SW 1271 (cell line): ENCODE measurements at places on chromosomes 2 and 18.
A peak's percentile ranks its signal among the peaks of the same experiment; 100 is the strongest.

- DNase-seq: no peak
Measured at GRCh38 chr2:138716183-138716582, 64.0 kb downstream of the NXPH2 start.

GRCh38 chr2:201906777-201907562 is 100.6 kb downstream of the CDK15 start:
- no peak for DNase-seq

- DNase-seq: no peak
Measured at GRCh38 chr2:45583977-45584376, 27.1 kb downstream of the SRBD1 start.

- no peak for DNase-seq
Measured at GRCh38 chr2:12796657-12797056, 79.9 kb downstream of the TRIB2 start.

GRCh38 chr2:241126771-241127202 is 22.5 kb downstream of the PASK start:
- no peak for DNase-seq

- DNase-seq: no peak
Measured at GRCh38 chr2:71531522-71532047, 78.2 kb downstream of the DYSF start.

GRCh38 chr2:230774348-230774951 is 61.8 kb downstream of the CAB39 start:
- DNase-seq: peak; percentile 90

- DNase-seq: no peak
Measured at GRCh38 chr2:26292646-26293045, 47.9 kb downstream of the HADHB start.

DNA sequence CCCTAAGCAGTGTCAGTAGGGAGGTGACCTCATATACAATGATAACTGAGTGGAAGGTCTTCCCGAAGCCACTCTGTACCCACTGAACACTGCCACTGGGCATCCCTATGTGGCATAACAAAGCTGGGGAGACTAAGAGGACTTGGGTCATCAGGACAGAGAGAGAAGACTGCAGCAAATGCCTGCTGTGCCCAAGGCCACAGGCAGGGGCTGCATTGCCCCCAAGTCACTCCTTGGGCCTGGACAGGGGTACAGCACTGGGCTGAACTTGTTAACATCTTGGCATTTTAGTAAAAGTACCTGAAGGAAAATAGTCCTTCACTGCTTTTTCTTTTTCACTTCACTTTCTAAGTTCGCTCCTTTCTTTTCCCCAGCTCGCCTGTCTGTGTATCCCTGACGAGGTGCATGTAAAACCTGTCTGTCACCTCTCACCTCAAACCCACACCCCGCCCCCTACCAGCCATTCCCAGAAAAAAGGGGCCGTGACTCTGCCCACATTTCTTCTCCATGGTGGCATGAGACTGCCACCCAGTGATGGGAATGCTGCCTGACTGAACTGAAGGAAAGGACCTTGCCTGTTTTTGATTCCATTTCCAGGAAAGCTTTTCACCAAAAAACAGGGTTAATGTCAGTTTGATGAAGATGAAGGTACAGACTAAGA is 62.9 kb downstream of the MTHFD2 start:
- peak; percentile 43 for DNase-seq

DNA sequence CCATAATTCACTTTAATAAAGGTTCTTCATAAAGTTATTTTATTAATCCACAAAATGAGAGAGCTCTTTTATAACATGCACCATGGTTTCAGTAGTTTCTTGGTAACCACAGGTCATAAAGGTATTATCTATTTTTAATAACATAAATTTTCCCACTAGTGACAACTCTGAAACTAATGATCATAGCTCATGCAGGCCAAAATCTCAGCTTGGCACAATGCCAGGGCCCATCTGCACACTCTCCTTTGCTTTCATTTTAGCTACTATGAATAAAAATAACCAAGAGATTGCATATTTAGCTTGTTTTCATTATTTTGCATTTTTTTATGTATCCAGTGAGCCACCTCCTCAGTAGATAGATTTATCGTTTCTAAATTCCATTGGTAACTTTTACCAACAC is 691.8 kb upstream of the CHAC2 start:
- DNase-seq: no peak

- DNase-seq: no peak
Measured at GRCh38 chr2:238239543-238239862, 335 bp downstream of the HES6 start.

- DNase-seq: no peak
Measured at GRCh38 chr18:80194874-80195570, 52.3 kb downstream of the PARD6G start.

DNA sequence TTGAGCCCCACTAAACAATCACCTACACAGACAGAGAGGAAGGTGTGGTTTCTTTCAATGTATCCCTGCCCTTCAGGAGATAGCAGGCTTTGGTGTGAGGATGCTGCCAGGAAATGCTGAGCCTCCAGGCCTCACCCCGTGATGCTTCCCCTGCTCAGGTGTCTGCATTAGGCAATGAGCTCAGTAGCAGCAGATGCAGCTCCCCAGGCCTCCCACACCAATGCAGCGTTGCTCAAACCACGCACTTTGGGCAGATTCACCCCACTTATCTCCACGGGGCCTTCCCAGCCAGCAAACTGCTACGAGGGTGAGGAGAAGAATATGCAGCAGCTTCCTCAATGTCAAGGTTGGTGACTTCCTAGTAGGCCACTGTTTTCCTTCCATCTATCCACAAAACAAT is 229.3 kb upstream of the PXDN start:
- DNase-seq: no peak

- DNase-seq: no peak
Measured at GRCh38 chr2:23269747-23270146, 115.2 kb upstream of the KLHL29 start.

- DNase-seq: no peak
Measured at GRCh38 chr2:4762951-4763376, 929.2 kb upstream of the SOX11 start.

GRCh38 chr2:177037569-177037968 is 175.0 kb upstream of the HNRNPA3 start:
- no peak for DNase-seq

DNA sequence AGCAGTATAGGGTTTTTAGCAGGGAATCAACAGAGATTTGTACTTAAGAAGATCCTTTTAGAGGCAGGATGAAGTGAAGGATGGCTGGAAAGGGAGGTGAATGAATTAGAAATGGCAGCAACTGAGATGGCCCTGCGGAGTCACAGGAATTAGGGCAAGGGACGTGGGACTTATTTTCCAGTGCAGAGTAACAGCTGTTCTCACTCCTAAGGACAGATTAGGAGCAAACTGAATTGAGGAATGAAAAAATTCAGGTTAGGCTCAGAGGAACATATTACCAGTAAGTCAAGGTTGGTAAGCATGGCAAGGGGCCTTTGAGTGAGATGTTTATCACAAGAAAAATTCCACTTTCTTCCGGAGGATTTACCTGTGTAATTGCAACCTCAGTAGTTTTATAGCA is 34.4 kb downstream of the COL4A3 start:
- no peak for DNase-seq

GRCh38 chr2:97967216-97967592 is 28.5 kb downstream of the TMEM131 start:
- no peak for DNase-seq

DNA sequence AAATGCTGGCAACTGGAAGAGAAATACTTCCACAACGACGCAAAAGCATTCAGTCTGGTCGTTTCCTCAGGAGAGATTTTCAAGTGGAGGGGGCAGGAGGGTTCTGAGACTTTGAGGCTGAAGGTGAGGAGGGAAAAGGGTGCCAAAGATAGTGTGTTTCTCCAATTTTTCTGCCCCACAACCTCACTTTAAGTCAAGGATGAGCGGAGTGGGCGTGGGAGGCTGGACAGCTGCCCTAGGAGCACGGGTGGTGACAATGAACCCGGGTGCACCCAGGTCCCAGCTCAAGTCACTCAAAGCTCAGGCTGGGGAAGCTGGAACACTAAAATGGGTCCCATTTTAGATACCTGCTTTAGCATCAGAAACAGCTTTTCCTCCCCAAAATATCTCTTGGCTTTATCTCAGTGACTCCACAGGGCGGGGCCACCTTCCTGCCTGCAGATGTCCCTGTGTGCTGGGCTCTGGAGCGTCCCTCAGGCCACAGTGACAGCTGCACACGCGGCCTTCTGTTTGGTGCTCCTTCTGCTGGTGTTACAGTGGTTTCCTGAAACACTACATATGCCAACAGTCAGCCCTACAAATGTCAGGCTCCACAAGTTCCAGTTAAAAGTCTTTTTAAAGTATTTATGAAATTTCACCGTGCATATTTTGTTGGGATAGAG is 1.4 kb upstream of the MBP start:
- peak; percentile 19 for DNase-seq

DNA sequence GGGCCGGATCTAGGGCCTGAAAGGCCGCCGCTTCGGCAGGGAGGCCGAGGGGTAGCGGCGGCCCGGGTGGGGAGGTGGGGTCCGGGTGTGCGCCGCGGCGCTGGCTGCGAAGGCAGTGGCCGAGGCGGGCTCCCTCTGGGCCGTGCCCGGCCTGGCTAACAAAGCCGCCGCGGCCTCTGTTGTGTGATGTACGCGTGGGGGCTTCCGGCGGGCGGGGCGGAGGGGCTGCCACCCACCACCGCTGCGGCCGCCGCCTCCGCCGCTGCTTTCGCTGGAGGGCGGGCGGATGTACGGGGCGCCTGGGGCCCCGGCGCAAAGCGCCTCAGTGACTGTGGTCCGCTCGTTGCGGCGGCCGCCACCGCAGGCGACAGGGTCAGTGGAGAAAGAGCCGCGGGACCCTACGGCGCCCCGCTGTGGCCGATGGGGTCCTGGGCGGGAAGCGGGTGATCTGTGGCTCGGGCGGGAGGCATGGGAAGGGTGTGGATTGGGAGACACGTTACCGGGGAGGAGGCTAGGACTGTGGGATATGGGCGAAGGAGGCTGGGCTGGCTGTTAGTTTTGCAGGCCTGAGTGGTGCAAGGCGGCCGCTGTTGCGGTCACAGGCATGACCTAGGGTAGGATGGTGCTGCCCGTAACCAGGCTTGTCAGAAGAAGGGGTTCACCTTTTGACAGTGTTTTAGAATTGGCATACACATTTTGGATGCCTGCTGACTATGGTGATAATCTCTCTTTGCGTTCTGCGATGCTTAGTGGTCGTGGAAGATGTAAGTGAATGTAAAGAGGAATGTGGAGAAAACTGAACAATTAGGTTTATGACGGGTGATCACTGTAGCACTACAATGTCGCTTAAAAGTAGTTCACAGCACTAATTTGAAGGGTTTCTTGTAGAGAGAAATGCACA is 662 bp downstream of the BZW1 start:
- DNase-seq: peak; percentile 11

DNA sequence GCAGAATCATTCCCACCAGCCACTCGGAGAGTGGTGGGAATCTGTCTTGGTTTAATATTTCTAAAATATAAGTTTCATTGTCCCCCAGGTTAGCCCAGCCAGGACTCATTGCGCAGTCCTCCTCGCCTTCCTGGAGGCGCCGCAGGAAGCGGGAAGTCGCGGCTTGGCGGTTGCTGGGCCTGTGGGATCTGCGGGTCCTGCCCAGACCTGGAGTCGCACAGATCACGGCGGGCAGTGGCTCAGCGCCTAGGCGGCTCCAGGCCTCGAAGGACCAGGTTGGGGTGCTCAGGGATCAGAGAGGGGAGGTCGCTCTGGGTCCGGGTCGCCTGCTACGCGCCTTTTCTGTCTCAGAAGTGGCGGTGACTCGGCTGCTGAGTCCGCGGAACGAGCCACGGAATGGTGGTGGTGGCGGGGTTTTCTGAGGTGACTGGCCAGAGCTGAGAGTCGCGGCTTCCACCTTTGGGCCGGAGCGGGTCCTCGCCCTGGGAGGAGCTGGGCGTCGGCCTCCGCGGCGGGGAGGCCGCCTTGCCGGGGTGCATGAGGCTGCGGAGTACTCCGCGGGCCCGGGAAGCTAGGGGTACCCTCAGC is 2.6 kb downstream of the HOXD3 start:
- DNase-seq: no peak

GRCh38 chr2:154400563-154401290 is 297.8 kb upstream of the KCNJ3 start:
- DNase-seq: no peak

- no peak for DNase-seq
Measured at GRCh38 chr2:24040511-24040910, 6.7 kb downstream of the WDCP start.

DNA sequence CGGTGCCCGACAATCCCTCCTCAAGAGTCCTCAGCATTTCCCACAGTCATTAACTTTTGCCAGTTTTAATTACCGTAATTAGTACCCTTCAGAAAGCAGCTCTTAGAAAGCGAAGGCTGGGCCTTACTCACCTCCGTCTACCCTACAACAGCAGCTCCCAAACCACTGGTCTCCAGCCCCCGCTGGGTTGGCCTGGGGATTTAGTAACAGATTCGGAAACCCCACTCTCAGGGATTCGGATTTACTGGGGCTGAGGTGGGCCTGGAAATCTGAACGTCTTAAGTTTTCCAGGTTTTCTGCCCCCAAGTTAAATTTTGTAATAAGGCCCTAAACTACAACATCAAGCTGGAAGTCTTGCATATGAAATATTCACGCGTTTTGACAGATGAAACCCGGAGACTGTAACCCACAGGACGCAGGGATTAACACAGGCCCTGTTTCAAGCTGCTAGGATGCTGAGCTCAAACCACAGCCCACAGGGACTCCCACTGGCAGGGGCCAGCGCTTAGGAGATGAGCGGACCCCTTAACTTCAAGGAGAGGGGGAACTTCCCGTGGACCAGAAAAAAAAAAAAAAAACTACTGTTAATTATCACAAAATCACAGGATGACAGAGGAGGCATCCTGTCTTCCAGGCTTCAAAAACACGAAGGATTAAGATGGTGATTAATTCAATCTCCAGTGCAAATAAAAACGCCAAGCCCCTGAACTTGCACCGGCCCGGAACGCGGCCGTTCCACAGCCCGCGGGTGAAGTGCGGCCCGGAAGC is 985 bp downstream of the ILKAP start:
- no peak for DNase-seq

DNA sequence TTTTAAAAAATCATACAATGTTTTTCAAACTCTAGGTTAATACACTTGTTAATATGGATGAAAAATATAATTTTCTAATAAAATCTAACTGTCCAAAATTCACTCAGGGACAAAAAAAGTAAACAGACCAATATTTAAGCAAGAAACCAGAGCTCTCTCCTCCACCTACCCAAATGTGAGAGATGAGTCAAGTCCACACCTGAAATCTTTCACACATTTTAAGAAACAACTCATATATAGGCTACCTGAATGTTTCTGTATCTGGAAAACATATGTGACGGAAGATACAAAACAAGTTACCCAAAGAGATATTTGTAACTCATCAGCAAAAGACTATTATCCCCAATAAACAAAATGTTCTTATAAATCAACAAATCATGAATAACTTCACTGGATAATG is 20.2 kb downstream of the ZNF516 start:
- no peak for DNase-seq

GRCh38 chr2:12424809-12425208 is 291.9 kb upstream of the TRIB2 start:
- no peak for DNase-seq

- no peak for DNase-seq
Measured at GRCh38 chr2:234454433-234454832, 42.4 kb downstream of the ARL4C start.
